ENCODE measurements at places on chromosomes 2 and 18. TPM values are rescaled to one million over a fixed set of nuclear protein-coding genes. Genes with fewer than 3 reads are reported as not detected.

Gene SEPTIN10
- polyA plus RNA-seq = 4.2 TPM

Gene L3MBTL4
- polyA plus RNA-seq = 0.55 TPM

Gene RAB17
- 0.35 TPM for polyA plus RNA-seq

Gene SERPINB8
- 14.0 TPM for polyA plus RNA-seq

Gene ST8SIA3
- polyA plus RNA-seq = not detected

Gene ERFE
- polyA plus RNA-seq = not detected

Gene GALR1
- not detected for polyA plus RNA-seq

Gene CRACDL
- 0.35 TPM for polyA plus RNA-seq

Gene SDC1
- polyA plus RNA-seq = not detected

Gene KIF1A
- not detected for polyA plus RNA-seq

Gene TRIM54
- polyA plus RNA-seq = not detected

Gene SNORC
- polyA plus RNA-seq = not detected

Gene DUSP28
- polyA plus RNA-seq = 17.1 TPM

Gene TBC1D8
- polyA plus RNA-seq = 16.1 TPM

Gene TFPI
- polyA plus RNA-seq = 0.46 TPM

Gene RFTN2
- polyA plus RNA-seq = 0.02 TPM

All from CD14-positive monocyte (primary cell).